EL (cell line): ENCODE measurements at places on chromosomes 11 and 22.

DNA sequence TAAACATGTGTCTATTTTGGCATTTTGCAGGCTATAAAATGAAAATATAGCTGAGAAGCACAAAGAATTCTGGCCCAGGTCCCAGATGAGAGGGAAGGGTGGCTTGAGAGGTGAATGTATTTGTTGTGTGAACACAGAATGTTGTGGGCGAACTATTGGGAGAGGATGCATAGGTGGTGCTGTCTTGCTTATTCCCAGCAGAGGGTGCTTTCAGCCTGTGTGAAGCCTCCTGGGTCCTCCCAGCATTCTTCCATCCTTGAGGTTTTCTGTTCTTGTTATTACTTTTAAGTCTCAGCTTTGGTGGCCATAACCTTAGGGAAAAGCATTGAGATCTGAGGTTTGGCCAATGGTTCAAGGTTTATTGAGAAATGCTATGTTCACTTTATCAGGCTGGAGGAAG lies 108.7 kb upstream of the SNX19 start:
- peak; percentile 49 for DNase-seq

DNA sequence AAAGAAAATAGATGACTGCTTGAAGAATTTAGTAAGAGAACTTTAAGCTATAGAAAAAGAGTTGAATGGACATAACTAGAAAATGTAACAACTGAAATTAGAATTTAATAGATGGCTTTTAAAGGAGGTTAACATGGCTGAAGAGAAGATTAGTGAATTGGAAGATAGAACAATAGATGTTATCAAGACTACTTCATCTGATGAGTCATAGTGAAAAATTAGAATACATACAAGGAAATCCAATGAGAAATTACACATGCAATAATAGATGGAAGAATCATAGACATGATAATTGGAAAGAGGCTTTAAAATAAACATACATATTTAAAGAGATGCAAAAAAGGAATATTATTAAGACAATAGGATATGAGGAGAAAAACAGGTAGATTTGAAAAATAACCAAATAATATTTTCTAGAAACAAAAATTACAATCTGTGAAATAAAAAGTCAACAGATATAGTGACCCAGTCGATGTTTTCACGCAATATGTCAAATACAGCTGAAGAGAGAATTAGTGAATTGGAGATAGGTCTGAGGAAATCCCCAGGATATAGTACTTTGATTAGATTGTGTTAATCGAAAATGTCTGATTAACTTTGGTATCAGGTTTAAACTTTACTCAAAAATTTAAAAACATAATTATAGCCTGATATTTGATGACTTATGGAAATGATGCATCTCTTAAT lies 28.2 kb downstream of the CAT start:
- DNase-seq = no peak

DNA sequence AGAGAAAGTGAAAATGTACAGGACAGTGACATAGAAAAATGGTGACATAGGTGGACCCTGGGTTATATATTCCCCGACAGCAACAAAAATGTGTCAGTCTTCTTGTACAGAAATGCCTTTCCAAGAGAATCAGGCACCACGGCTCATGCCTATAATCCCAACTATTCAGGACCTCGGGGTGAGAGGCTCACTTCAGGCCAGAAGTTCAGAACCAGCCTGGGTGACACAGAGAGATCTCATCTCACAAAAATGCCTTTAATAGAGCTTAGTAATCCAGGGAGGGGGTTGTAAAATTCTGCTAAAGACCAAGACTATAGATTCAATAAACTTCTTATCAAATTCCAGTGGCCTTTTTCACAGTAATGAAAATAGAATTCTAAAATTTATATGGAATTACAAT lies 10.7 kb downstream of the ZNF195 start:
- DNase-seq = peak; percentile 29

GRCh38 chr11:46335890-46336562 lies 11.2 kb upstream of the DGKZ start:
- no peak for DNase-seq

GRCh38 chr11:65575568-65576231 lies at the start of gene EHBP1L1:
EHBP1L1 (plus strand) TSS chr11:65576053; CDS start chr11:65576303, 250 bp downstream.
- peak; percentile 62 for DNase-seq

DNA sequence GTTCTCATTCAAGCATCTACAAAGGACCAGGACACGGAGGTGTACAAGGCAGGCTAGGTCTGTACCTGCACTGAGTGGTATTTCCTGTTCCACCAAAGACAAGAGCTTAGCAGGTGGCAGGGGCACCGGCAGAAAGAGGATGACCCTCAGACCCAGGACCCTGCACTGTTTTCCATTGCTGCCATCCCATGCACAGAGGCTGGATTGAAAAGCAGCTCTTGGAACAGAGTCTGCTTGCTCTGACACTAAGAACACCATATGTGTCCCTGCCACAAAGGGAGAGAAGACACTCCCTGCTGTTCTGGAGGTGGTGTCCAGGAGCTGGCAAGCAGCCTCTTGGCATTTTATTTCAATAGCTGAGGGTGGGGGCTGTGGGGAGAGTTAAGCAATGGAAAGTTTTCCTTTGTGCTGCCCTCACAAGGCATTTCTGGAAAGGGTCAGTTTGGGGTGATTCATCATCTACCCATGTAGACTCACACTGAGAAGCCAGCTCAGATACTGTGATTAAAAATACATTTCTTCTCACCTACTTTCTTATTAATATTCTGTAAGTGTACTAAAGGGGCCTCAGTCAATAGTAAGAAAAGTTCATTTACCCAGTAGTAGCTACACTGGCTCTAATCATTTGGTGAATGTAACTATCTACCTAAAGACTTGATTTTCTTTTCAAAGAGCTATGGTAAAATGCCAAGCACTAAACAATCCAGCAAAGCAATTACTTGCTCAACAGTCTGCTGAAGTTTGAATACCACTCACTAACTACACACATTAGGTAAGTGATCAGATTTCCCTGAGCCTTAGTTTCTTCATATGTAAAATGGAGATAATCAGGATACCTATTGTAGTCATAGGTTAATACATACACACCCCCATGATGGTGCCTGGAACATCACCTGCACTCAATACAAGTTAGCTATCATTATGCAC lies 55.2 kb downstream of the SLC1A2 start:
- peak; percentile 90 for DNase-seq

DNA sequence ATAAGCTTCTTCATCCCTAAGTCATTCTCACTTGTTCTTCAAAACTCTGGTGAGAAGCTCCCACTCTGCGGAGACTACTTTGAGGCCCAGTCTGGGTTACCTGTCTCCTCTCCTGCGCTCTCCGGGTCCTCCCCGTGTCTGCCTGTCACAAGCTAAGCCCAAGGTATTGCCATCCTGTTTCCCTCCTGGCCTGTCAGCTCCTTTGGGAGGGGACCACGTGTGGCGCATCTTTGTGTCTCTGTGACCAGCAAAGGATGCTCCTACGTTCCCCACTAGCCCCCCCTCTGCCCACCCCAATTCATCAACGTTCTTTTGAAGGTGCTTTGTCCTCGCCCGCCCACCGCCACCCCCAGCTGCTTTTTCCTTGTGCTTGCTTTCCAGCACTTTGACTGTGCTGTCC lies 31.8 kb upstream of the FBLN1 start:
- DNase-seq = no peak

GRCh38 chr11:19091366-19091765 lies 25.6 kb upstream of the ZDHHC13 start:
- DNase-seq = no peak

DNA sequence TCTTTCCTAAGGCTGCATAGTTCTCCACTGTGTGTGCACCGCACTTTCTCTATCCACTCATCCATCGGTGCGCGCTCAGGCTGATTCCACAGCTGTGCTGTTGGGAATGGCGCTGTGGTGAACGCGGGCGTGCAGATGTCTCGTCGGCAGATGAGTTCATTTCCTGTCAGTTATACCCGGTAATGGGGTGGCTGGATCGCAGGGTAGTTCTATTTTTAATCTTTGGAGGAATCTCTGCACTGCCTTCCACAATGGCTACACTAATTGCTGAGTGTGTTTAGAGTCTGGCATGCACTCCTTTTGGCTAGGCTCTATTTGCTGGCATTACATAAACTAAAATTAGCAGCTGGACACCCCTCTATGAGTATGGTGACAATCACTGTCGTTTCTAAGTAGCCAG lies 27.9 kb upstream of the KRTAP5-7 start:
- DNase-seq = no peak

DNA sequence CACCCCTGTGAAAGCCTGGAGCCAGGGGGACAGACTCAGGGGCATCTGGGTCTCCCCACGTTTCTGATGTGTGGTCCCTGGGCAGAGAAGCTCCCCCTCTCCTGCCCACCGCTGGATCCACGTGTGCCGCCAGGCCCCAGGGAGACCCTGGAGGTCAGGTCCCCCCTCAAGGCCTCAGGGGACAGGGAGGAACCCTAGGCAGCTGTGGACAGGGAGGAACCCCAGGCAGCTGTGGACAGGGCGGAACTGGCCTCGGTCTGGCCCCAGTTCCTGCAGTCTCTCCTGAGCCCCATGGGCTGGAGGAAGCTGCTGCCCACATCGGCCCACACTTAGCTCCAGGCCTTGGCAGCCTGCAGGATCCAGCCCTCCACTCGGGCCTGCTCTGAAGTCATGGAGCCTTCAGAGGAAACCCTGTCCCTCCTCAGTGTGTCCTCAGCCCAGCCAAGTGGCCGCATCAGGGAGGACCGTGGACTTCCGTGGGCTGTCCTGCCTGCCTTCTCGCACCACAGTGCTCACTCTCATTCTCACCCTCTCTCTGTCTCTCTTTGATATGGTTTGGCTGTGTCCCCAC lies 127.7 kb downstream of the BRD1 start:
- no peak for DNase-seq

- DNase-seq = no peak
Observed at GRCh38 chr11:2667940-2668339, 31.9 kb downstream of the KCNQ1OT1 start.

GRCh38 chr11:44290208-44290607 lies 19.7 kb downstream of the ALX4 start:
- DNase-seq = peak; percentile 47

DNA sequence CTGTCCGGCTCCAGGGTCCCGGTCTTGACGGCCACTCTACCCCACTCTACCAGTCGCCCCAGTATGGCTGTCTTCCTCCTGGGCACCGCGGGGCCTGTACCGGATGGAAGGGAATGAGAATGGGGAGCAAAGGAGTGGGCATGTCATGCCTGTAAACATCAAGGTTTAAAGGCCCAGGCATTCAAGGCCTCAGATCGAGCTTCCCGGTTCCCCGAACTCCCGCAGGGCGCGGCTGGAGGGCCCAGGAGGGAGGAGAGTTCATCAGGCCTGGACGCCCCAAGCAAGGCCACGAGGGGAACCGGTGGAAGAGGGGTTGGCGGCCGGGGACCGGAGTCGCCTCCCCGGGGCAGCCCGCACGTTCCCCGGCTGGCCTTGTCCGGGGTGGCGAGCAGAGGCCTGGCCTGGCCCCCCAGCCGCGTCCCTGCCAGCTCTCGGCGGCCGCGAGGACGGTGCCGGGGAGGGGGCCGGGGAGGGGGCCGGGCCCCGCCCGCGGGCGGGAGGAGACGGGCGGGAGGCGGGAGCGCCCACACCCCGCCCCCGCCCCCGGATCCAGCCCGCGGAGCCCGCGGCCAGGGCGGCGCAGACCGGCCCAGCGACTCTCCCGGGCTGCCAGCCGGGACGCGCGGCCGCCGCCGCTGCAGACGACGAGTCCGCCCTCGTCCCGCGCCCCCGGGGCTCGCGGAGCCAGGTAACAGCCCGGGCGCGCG lies at the start of gene CDC42EP1:
TSS of gene CDC42EP1 (plus strand) at position 580 of the 707 bp plus-strand sequence. CDS start 5,870 bp downstream, outside the sequence.
- peak; percentile 67 for DNase-seq

- peak; percentile 87 for DNase-seq
Observed at GRCh38 chr11:61891331-61892084, at the start of gene FADS3. FADS3 (minus strand) TSS chr11:61891545; CDS start chr11:61891381, 164 bp downstream.

GRCh38 chr11:95148406-95148805 lies 58.8 kb downstream of the ENDOD1 start:
- DNase-seq = no peak

- no peak for DNase-seq
Observed at GRCh38 chr11:61309739-61310138, 14.6 kb upstream of the VWCE start.

- peak; percentile 78 for DNase-seq
Observed at GRCh38 chr22:23128269-23129108, 13.3 kb downstream of the RSPH14 start.

DNA sequence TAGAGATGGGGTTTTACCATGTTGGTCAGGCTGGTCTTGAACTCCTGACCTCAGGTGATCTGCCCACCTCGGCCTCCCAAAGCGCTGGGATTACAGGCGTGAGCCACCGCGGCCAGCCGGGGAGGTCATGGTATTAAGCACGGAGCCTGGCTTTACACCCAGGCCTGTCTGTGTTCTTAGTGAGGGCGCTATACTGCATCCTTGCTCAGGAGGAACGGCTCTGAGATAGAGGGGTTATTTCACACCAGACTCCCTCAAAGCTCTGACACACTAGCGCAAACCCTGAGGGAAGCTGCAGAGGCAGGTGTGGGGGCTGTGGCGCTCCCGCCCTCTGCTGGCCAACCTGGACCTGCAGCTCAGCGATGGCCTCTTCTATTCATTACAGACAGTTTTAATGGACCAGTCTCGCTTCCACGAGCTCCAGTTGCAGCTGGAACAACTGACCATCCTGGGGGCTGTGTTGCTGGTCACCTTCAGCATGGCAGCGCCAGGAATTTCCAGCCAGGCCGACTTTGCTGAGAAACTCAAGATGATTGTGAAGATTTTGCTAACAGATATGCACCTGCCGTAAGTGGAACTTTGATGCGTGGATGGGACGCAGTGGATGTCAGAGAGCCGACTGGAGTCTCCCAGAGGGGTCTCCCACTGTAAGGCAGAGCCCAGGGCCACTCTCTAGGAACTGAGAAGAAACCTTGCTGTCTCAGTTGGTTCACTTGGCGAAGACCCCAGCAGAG lies 26.2 kb downstream of the TCP11L1 start:
- peak; percentile 65 for DNase-seq

- peak; percentile 52 for DNase-seq
Observed at GRCh38 chr22:26367402-26368245, 61.4 kb upstream of the ASPHD2 start.

DNA sequence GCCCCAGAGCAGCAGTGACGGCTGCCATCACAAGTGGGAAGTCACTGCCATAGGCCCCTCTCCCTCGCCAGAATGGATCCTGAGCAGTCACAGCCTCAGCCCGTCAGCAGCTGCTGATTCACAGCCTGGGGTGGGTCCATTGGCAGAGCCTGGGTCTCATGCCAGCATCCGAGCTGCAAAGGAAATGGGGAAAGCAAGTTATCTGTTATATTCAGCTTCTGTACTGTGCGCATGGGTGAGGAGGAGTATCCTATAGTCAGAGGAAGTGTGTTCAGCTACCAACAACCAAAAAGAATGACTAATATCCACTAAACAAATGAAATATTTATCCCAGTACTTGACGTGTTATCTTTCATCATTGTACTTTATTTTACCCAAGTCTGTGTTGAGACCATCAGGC lies 119.7 kb downstream of the RCN1 start:
- peak; percentile 79 for DNase-seq

DNA sequence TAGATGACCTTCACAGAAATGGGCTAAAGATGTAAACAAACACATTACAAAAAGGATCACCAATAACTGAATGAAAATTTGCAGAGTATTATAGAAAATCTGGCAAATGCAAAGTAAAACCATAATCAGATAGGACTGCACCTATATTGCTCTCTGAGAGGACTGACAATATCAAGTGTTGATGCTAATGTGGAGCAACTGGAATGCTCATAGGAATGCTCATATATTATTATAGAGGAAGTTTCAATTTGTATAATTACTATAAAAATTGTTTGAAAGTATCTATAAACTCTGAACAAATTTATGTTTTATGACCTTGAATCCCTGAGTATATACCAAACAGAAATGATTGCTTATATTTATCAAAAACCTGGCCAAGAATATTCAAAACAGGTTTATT lies 18.4 kb upstream of the TEAD1 start:
- DNase-seq = no peak

GRCh38 chr11:105049481-105049880 lies 4.3 kb upstream of the CARD16 start:
- no peak for DNase-seq
